ENCODE measurements at places on chromosomes 12 and 14.
A peak's percentile ranks its signal among the peaks of the same experiment; 100 is the strongest.

GRCh38 chr12:50317203-50317602 lies 33.9 kb upstream of the LIMA1 start:
- DNase-seq, result no peak

DNA sequence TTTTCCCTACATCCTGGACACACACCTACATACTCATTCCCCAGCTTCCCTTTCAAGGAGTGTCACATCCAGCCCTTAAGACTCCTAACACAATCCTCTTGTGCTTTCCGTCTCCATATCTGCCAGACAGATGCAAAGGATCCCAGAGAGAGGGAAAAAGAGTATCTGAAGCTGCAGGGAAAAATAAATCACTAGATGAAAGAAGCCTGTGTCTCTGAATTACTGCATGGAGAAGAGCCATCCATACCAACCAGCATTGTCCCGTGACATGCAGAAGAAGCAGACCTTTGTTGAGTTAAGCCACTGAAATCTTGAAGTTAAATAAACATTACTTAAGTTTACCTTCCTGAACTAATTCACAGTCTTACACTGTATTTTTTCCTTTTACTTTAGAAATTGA lies 54.6 kb downstream of the GTF2A1 start:
- no peak for DNase-seq

DNA sequence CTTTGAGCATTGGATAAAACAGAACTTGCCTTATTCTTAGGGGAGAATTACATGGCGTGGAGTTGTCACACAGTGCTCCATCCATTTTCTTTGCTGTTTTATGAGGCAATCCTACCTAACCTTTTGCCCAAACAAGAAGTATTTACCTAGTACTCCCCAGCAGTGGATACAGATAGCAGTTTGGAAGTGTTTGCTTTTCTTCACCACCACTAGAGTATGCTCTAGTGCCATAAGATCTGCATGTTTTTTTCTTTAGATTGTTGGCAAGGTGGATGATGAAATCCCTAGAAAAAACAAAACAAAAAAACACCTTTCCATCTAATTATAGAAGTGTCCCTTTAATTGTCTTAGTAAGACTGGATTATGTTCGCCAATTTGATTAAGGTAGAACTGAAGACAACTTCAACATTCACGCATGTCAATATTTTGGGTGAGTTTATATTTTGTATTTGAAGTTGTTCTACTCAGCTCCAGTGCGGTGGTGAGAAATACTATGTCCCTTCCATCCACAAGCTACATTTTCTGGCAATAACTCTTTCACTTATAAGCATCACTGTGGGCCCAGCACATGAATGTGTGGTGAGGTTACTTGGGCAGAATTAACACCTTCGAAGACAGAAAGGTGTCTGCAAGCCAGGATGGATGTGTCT lies 23.6 kb upstream of the TMEM260 start:
- peak; percentile 67 for DNase-seq

DNA sequence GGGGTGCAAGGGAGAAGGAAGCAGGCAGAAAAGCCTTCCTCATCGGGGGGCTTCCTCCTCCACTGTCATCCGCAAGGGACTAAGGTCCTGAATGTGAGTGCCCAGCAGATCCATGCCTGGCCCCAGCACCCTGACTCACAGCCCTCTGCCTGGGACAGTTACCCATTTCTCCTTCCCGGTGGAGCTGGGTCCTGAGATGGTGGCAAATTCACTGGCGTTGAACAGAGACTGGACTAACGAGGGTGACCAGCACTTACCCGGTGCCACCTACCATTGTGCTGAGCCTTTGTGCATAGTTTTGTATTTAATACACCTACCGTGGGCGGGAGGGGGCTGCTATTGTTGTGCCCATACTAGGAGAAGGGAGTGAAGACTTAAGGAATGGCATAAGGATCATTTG lies 30.9 kb upstream of the PLEKHG6 start:
- DNase-seq, result peak; percentile 29

- DNase-seq, result no peak
These were observed 151.3 kb downstream of the ANKS1B start for GRCh38 chr12:99833397-99833796.

DNA sequence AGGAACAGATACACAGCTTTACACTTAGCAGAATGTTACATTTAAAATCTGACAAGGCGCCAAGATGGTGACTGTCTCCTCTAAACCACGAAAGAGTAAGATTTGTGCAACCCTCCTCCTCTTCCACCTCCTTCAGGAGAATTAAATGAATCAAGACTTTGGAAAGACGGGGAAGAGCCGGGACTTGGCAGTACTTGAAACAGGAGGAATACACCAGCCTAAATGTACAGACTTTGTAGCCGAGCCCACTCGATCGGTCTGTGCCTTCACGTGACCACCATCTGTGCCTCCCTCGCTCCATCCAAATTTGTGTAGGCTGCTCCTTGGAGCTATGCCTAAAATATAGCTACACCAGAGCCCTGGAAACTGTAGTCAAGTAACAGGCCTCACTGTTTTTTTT lies 38.3 kb downstream of the SSPN start:
- no peak for DNase-seq

- DNase-seq, result no peak
These were observed 542.4 kb downstream of the DIO2 start for GRCh38 chr14:79668951-79669350.

DNA sequence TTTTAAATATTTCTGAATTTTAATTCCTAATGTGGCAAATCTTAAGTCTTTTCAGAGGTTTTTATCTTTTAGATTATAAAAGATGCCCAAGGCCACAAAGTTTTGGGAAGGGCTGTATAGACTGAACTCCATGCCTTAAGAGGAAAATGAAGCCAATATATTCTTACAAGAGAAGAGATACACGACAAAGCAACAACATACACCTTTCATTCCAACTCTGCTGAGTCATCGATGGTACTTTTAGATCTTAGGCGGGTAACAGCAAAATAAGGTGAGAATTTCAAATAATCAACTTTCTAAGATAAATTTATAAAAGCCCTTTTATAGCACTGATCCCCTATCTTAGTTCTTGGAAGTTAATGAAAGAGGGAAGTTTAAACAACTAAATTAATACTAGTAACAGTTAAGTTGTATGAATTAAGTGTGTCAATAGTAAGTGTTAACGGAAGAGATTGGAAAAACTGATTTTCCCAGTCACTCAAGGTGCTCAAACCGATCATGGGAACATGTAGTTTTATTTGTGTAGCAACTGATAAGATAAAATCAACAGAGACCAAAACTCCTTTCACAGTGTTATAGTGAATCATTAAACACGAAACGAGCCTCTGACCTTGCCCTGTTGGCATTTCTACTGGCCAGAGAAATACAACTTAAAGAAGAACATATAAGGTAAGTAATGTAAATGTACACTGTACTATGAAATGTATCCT lies 18.8 kb upstream of the PIK3C2G start:
- no peak for DNase-seq

DNA sequence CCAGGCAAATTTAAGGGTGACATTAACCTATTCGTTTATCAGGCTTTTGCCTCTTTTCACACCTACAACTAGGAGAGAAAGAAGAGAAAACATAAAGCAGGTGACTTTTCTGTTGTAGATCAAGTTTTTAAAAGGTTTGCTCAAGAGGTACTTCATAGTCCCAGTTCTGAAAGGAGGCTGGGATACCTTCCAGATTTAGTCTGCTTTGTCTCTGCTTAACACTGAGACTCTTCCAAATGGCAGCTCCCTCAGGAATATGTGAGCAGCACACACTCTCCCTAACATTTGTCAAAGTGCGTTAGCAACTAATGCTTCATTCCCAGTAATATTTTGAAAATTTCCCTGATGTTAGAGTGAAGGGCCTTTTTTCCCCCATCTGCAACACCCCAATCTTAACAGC lies 133.7 kb upstream of the RASSF8 start:
- no peak for DNase-seq

Data from urothelium cell line (cell line).